Activated CD4-positive, alpha-beta T cell treated with anti-CD3 and anti-CD28 coated beads, Interleukin-2, amount 50 U/mL, for 4 hours (primary cell): ENCODE measurements at places on chromosomes 5 and 9.
A peak's percentile ranks its signal among the peaks of the same experiment; 100 is the strongest.

DNA sequence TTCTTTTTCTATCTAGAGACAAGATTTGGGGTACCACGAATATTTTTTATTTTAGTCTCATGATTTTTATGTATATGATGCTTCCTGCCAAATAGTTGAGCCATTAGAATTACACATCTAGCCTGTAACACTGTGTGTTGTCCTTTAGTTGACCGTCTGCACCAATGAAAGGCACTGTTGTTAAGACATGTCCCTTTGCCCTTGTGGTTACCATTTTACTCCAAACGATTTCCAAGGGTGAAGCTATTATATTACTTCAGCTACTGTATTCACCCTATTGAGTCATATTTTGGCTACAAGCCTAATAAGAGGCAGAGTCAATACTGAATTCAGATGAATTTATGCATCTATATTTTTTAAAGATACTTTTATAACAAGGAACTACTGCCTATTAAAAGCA, 207.6 kb downstream of the CETN3 start:
- DNase-seq, result no peak

- DNase-seq, result no peak
Measured at GRCh38 chr9:71630377-71630995, 137.8 kb downstream of the CEMIP2 start.

GRCh38 chr5:79202076-79202475, 33.9 kb upstream of the JMY start:
- no peak for DNase-seq

DNA sequence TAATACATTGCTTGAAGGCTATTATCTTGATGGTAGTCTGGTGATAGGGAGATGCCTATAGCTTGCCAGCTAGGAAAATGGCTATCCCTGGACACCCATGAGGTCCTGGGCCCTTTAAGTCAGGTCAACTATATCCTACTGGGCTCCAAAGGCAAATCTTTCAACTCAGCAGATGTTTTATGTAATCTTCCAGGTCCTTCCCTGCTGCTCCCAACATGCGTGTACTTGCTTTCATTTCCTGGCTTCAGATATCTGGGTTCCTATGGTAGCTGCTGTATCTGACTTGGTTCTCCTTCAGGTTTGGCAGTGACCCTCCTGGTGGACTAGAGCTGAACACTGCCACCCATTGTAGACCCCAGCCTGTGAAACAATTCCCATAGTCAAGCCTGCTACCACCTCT, 32.4 kb upstream of the GAS1 start:
- DNase-seq, result no peak

DNA sequence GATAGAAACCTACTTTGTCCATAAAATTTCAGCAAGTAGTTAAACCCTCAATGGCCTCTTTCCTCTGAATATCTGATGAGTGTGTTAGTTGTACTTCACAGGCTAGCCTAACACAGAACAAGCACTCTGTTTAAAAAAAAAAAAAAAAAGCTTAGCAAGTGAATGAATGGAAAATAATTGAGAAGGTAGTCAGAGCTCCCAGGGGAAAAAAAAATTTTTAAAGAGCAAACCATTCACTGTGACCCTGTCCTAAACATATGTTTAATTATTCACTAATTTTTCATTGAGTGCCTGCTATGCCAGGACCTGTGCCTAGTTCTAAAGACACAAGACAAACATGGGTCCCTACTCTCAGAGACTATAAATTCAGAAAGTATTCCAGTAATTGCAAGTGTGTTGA, 69.3 kb downstream of the SH3RF2 start:
- DNase-seq, result no peak

DNA sequence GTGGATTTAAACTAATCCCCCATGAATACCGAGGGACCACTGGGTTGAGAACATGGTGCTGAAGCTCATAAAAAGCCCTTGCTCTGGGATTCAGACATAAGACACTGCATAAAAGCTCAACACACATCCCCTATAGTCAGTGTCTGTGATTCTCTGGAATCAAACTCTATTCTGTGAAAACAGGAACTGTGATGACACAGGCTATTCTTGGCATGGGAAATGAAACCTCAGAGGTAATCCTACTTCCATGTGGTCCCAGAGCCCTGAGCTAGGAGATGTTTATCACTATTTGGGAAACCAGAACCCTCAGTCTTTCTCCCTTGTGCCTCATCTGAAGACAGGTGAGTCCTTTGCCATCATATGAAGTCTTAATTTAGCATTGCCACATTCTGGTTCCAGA, 135.4 kb upstream of the PRSS3 start:
- DNase-seq, result no peak

- DNase-seq, result no peak
Measured at GRCh38 chr9:112056996-112057395, 118.1 kb downstream of the SUSD1 start.

DNA sequence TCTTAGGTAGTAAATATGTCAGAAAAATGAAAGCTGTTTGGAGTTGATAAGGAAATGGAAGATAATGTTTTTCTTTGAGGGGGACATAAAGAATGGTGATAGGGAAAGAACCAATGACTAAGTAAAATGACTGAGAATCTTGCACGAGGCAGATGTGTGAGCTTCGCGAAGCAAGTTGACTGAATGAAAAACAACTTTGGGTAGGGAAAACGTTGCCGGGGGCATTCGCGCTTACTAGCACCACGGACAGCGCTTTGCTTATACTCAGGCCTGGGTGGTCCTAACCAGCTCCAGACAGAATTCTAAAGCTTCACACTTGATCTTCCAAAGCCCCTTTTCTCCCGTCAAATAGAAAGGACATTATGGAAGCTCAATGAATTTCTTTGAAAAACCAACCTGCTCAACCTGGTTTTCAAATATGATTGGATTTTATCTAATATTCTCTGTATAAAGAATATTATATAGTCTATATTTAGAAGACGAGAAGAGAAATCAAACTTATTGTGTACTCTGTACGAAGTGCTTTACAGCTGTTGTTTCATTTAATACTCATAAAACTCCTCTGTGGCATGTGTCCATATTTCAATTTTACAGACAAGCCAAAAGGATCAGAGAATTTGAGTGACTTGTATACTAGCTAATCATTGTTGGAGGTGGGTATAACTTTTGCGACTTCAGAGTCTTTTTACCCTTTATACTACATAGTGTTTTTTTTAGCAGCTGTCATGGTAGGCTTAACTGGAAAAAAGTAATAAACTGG, 1.9 kb upstream of the CDKN2B start:
- no peak for DNase-seq

- DNase-seq, result no peak
Measured at GRCh38 chr9:114278881-114279570, 43.9 kb upstream of the ORM1 start.

DNA sequence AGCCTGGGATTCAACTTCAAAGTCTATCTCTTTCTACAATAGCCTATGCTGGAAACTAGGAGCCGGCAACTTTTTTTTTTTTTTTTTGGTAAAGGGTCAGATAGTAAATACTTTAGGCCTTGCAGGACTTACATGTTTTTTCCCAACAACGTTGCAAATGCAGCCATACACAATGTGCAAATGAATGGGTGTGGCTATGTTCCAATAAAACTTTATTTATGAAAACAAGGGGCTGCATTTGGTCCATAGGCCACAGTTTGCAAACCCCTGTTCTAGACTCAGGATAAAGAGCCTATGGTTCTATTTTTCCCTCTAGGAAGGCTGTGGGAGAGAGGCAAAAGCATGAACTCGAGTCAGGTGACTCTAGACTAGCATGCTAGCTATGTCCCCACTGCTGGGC, 189.1 kb downstream of the GABBR2 start:
- no peak for DNase-seq

GRCh38 chr9:92749071-92749933, 15.3 kb downstream of the BICD2 start:
- DNase-seq, result no peak

DNA sequence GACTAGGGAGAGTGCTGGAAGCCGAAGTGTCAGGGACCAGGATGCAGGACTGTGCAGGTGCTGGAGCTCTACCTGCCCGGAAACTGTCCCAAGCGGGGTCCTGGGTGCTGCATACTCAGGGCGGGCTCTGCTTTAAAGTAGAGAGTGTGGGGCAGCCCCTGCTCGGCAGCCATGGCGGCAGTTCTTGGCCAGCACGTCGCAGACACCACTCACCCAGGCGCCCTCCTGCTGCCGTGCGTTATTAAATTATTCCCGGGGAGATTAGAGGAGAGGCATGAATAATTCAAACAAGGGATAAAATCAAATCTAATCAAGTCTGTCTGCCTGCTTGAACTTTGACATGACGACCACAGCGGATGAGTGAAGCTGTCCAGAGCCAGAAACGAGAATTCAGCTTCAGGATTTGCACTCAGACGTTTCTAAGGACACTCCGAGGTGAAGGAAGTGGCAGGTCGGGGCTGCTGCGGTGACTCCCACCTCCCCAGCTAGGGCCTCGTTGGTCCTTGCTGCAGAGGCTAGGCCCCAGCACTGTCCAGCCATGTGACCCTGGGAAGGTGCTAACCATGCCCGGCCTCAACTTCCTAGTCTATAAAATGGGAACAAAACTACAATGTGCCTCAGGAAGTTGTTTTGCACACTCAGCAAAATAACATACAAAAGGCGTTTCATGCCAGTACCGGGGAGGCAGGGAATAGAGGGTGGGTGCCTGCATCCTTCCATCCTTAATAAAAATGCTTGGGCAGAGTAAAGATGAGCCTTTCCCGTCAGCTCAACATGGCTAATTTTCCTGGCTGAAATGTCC, 91.3 kb upstream of the ADAMTS2 start:
- DNase-seq, result no peak

DNA sequence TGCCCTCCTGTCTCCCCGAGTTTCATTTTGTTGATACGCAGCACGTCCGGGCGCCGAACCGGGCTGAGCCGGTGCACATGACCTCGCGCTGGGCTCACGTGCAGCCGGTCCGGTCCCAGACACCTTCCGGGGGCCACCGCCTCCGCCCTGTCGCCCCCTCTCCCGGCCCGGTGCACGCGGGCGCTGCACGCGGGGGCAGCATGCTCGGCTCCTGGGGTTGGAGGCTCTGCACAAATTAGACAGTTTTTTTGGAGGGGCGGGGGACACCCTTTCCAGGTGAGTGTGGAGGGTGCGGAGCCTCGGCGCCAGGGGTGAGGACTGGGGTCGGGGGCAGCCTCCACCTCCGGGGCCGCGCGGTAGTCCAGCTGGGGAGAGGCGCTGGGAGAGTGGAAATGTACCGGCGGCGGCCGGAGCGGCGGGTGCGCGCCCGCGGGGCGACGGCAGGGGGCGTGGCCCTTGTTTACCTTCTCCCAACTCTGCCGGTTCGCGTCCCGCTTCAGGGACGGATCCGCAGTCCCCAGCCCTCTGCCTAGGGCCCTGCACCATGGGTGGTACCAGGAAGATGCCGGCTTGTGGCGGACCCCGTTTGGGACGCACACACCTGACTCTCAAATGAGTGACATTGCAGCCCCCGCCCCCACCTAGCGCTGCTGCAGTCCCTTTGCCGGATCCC, 1.1 kb downstream of the JADE2 start:
- peak; percentile 46 for DNase-seq

DNA sequence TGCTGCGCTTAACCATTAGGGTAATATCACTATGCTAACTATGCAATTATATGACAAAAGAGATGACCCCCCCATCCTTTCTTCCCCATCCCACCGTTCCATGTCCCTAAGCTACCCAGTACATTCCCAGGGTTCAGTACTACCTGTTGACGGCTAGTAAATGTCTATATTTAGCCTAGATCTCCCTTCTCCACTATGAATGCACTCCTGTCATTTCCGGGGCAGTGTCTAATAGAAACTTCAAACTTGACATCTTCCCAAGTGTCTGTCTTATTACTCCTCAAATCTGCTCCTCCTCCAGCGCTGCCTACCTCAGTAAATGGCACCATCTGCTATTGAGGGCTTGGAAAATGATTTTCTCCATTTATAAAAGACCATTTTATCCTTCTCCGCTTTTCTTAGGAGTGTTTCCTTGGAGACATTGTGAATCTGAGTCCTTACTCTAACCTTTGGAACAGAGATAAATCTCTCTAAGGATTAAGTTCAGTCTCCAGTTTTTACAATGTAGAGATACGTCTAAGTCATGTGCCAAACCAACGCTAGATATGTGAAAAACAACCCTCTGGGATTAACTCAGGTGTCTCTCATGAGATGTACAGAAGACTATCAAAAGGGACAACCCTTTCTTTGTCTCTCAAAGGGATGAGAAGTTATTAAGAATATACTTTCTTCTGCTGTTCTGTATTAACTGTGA, 114.9 kb downstream of the BNC2 start:
- no peak for DNase-seq

DNA sequence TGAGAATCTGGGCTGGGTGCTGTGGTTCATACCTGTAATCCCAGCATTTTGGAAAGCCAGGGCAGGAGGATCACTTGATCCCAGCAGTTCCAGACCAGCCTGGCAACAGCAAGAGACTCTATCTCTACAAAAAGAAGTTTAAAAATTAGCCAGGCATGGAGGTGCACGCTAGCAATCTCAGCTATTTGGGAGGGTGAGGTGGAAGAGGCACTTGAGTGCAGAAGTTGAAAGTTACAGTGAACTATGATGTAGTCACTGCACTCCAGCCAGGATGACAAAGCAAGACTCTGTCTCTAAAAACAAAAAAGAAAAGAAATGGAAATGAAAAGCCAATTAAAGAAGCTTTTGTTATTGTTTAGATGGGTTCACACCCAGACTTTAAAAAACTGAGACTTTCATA, 131.6 kb upstream of the RASA1 start:
- no peak for DNase-seq

DNA sequence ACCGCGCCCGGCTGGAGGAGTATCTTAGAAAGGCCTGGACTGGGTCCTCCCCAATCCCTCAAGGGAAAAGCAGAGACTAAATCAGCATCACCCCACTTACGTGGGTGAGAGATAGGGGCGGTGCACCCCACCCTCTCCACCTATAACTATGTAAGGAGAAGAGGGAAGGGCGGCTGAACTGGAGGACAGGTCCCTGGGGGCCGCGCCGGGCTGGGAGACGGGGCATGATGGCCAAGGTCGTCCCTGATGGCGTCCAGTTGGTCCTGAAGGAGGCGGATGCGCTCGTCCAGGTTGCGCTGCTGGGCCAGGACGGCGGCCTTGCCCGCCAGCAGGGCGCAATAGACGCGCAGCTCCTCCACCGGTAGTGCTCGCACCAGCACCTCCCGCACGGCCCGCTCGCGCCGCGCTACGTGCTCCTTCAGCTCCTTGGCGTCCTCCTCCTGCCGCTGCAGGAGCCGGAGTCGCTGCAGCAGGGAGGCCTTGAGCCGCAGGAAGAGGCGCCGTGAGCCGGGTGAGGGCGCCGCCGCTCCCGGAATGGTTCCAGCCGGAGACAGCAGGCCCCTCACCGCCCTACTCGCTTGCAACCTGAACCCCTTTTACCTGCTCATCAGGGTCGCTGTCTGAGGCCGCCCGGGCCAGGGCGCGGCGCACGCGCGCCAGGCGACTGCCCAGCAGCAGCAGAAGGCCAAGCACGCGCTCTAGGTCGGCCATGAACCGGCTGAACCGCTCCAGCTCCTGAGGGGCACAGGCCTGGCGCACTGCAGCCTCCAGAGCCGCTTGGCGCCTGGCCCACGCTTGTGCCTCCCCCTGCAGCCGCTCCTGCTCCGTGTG, 7.6 kb downstream of the SHROOM1 start:
- DNase-seq, result no peak
